Activated T-cell treated with anti-CD3 and anti-CD28 coated beads for 1 hour (primary cell): ENCODE measurements at places on chromosomes 2 and 18.
A peak's percentile ranks its signal among the peaks of the same experiment; 100 is the strongest.

DNA sequence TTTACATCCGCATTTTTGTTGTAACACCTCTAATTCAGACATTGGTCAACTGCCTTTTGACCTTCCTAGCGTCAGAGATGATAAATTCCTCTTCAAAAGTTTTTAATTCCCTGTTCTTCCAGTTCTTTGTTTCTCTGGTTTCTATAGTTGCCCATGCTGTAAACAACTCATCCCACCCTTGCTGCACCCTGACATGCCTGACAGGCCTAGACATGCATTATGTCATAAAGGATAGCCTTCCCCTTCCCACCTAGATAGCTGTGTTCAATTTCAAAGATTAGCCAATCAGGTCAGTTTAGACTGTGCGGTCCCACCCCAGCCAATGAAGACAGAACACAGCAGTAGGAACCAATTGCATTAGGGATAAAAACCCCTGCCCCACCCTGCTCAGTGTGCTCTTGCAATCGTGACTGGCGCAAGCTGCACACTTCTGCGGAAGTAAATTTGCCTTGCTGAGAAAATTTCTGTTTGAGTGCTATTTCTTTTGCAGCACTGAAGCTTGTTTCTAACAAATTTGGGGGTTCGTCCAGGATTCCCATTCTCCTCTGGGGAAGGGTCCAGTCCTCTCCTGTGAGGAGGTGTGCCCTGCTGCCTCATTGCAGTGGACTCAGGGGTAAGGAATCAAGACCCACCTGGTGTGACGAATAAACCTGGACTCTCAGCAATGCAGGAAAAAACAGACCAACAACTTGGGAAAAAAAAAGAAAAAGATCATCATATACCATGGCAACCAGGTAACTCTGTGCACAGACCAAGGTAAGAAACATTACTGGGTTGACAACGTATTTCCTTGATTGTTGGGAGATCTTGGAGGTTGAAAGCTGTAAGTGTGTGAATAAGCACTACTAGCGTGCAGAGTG, 9.1 kb upstream of the SAP130 start:
- no peak for DNase-seq

DNA sequence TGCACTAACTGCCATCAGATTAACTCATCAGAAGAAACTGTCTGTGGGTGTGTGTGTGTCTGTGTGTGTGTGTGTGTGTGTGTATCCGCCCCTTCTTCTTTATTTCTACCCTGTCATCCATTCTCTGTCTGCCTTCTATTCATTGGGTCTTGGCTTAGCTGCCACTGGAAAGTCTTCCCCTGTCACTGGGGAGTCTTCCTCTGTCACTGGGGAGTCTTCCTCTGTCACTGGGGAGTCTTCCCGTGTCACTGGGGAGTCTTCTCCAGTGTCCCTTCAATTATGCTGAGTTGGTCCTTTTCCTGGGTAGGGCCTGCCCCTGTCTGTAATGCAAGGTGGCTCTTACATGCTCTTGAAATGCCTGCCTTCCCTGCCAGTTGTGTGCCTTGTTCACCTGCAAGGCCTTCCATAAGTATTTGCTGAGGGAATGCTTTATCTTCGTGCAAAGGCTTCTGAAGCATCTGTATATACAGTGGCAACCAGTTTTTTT, 18.9 kb upstream of the POLR1B start:
- no peak for DNase-seq

- DNase-seq: no peak
Observed at GRCh38 chr18:56576826-56577573, 61.4 kb downstream of the TXNL1 start.

DNA sequence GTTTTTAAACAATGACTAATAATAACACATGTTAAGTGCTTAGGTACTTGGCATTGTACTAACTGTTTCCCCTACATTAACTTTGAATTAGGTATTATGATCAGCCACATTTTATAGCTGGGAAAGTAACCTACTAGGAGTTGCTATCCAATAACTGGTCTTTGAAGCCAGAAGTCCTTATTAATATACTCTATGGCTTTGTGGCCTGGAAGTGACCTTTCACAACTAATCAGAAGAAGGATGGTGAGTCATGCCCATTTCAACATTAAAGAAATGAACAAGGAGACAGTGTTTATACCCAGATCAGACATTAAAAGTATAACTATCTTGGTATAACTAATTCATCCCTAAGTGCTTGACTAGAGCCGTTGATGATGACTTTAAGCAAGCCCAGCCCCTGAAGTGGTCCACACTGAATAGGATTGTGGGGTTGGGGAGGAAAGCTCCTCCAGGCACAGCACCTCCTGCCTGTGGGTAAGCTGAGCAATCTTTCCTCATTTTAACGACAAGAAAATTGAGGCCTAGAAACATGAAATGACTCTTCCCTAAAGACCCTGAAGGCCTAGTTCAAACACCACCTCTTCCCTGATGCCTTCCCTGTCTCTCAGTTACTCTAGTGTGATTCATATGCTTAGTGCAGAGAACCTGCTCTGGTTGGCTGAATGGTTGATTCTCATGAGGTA, 71.6 kb upstream of the RFX8 start:
- DNase-seq: no peak

DNA sequence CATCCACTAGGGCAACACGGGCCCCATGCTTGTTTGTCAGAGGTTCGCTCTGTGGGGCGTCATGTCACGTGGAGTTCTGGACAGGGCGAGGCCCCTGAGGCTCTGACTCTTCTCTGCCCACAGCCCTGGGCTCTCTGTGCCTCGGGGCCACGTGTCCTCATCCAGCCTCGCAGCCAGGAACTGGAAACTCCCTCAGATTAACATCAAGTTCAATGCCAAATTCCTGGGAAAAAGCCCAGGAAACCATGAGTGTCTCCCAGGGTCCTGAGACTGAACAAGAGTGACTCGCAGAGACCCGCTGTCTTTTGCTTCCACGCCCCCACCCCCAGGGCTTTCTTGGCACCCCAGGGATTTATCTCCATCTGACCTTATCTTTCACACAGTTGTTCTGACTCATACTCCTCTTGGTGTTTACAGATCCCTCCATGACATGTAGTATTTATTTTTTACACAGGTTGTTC, 174.0 kb upstream of the PIEZO2 start:
- no peak for DNase-seq

- no peak for DNase-seq
Observed at GRCh38 chr18:79566771-79567431, 112.7 kb upstream of the CTDP1 start.

DNA sequence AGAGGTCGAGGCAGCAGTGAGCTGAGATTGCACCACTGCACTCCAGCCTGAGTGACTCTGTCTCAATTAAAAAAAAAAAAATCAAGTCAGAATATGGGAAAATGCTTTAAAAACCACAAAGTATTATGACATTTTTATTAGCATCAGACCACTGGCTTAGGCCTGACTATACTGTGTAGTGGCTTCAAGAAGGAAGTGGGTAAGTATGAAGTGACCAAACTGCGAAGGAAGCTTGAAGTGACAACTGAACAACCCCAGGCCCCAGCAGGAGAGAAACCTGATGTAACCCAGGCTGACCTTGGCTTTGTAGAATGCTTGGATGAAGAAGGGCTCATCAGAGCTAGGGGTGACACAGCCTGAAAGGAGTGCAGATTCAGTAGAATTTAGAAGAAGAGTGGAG, 21.4 kb upstream of the HAAO start:
- no peak for DNase-seq

GRCh38 chr2:45821558-45822271, 170.2 kb downstream of the PRKCE start:
- no peak for DNase-seq

GRCh38 chr2:228646061-228646460, 464.6 kb upstream of the SPHKAP start:
- DNase-seq: no peak

GRCh38 chr18:8322486-8322885, 286.8 kb upstream of the RAB12 start:
- DNase-seq: no peak

DNA sequence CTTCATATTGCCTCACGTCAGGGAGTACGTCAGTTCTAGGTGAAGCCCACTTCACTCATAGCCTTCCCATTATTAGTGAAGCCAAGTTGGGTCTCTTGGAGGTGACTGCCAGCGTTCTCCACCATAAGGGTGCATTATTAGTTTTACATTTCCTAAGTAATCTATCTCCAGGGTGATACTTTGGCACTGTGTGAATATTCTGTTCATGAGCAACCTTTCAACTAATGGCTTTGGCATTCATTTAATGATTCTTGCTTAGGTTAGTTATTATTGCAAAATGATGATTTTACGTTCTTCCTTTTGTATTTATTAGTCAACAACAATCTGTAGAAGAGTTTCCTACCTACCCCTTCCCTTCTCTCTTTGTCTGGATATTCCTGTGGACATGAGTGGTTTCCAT, 97.5 kb downstream of the MAP4K4 start:
- no peak for DNase-seq

GRCh38 chr2:7225848-7226247, 308.6 kb downstream of the RNF144A start:
- no peak for DNase-seq

- no peak for DNase-seq
Observed at GRCh38 chr2:579961-580360, 97.2 kb downstream of the TMEM18 start.

DNA sequence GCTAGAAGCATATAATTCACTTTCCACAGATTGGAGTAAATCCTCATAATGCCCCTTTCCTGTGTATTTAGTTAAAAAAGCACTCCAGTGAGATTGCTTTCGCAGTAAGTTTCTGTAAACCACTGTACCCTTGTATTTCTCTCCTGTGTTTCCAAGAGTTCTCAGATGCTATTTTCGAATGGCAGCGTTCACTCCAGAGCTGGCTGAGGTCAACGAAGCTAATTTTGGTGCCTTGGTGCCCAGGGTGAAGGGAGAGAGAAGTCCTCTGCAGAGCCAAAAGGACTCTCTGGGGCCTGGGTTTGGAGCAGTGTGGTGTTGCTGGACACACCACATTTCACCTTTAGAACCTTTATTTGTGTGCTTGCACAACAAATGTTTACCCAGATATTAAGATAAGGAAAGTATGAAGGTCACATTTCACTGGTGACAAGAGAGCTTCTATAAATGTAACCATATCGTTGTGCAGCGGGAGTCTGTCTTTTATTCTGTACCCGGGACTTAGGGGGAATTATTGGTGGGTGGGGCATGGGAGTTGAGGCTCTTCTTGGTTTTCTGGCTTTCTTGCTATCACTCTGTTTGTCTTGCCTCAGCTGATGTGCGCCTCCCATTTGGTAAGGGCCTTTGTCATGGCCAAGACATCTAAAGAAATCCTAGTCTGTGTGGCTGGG, 9.9 kb downstream of the EPAS1 start:
- DNase-seq: no peak

DNA sequence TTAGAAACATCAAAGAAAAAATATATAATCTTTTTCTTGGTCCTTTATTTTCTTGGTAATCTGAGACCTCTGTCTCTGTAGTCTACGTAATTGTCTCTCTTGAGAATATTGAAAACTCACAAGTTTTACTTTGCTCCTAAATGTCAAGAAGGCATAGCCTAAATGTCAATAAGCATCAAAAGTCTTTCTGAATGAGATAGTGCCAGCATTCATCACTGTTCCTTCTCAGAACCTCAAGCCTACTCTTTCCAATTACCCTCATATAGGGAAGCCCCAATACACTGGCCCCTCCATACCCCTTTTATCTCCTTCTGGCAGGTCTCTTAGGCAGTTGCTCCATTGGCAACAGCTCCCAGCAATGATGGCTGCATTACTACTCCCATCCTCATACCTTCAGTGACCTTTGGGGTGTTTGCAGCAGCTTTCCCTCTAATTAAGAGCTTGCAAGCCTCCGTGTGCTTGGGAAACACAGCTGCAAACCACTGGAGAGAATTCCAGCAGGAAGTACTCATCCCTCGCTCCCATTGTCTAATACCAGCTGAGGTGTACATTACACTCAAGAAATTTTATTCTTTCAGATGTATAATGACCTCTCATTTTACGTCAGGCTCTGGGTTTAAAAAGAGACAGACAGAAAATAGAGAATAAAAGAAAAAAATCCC, 95.8 kb downstream of the KYNU start:
- DNase-seq: no peak

DNA sequence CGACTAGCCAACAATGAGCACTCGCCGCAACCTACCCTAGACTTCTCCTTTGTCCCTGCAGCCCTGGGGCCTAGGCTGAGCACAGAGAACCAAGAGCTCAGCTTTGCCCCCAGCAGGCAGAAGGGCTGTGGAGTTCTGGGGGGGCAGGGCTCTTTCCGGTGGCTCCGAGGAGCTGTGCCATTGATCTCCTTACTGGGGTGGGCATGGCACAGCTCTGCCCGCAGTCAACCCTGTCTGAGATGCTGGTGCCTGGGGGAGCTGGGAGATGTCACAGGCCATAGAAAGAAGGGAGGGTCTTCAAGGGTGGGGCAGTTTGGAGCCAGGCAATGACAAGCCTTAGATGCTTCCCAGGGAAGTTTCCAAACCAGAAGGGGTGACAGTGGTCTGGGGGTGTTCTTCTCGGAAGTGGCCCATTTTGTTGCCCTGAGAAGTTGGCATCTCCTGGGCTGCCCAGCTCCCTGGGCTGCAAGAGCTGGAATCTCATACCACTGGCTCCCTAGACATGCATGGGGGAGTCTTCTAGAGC, 14.1 kb upstream of the GPR55 start:
- DNase-seq: no peak

- DNase-seq: no peak
Observed at GRCh38 chr2:231000211-231000904, 4.4 kb downstream of the SPATA3 start.

DNA sequence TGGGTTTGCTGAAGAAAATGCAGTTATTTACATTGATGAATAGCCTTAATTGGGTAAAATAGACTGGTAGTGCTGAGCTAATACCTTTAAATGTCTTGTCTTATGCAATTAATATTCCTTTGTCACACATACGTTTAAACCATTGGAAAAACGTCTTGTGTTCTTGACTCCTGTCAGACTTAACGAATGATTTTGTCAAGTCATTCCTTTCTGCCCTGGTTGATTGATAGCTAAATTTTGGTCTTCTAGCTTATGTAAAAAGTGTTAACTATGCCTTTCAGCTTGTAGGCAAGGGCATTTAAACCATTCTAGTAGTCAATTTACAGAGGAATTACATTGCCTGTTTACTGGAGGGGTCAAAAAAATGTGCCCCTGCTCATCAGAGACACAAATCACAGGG, 105.8 kb upstream of the LRRTM1 start:
- no peak for DNase-seq

DNA sequence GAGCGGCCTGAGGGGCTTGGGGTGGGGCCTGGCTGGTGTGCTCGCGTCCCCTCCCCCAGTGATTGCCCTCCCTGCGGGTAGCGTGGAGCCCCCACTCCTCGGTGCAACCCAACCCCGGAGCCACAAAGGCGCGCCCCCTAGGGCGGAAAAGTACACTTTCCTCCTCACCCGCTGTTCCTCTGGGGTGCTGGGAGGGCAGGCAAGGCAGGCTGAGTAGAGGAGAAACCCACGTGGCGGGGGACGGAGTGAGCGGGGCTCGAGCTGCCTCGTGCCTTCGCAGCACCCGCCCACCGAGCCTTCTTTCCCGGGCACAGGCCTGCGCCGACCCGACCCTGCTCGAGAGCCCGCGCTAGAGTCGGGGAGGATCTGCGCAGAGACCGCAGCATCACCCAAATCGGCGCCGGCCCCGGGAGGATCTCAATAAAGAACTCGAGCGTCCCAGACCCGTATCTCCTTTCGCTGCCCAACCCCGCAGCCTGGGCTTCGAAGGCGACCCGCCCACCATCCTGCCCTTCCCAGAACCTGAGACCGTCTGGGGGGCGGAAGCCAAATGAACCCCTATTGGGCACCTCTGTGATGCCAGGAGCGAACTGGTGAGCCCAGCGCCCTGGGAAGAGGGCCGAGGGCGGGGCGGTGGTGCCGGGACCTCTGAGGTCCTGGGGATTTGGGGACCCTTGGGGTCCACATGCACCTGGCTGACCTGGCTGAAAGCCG, 1.5 kb downstream of the UCN start:
- DNase-seq: peak; percentile 14
